ENCODE measurements at places on chromosomes 2 and 18.

GRCh38 chr2:181656450-181657291, at the start of gene CERKL:
Gene CERKL, minus strand, starts transcription at chr2:181657105. Its CDS starts 99 bp downstream, at chr2:181657006.
- DNase-seq: no peak

DNA sequence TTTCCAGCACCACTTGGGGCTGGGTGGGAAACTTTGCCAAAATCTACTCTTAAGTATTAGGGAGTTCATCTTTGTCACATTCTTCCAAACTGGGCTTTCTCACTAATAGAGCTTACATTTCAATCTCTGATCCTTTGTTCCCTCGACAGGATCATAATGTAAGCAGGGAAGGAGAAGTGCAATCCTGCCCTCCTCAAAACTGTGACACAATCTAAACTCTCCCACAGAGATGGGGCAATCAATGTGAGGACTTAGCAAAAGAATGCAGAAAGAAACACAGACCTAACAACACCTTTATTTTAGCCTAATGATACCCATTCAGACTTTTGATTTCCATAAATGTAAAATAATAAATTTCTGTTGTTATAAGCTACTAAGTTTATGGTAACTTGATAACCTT, 40.8 kb downstream of the DSEL start:
- no peak for DNase-seq

GRCh38 chr18:11179959-11180519, 30.7 kb upstream of the PIEZO2 start:
- DNase-seq: no peak

GRCh38 chr2:99597616-99598015, 107.8 kb upstream of the REV1 start:
- DNase-seq: no peak

GRCh38 chr2:172086241-172087206, 1.2 kb downstream of the DLX1 start:
- no peak for DNase-seq
